ENCODE measurements at places on chromosomes 2 and 18. TPM values are rescaled to one million over a fixed set of nuclear protein-coding genes. Genes with fewer than 3 reads are reported as not detected.

MDH1B gene
- 16.2 TPM for polyA plus RNA-seq

DIS3L2 gene
- 33.5 TPM for polyA plus RNA-seq

TMEM200C gene
- polyA plus RNA-seq: 2.1 TPM

HNMT gene
- polyA plus RNA-seq: 73.8 TPM

CCDC178 gene
- polyA plus RNA-seq: 2.9 TPM

UNC80 gene
- 2.0 TPM for polyA plus RNA-seq

CCDC88A gene
- 60.0 TPM for polyA plus RNA-seq

FSIP2 gene
- 3.0 TPM for polyA plus RNA-seq

INPP5D gene
- 10.8 TPM for polyA plus RNA-seq

DNA sequence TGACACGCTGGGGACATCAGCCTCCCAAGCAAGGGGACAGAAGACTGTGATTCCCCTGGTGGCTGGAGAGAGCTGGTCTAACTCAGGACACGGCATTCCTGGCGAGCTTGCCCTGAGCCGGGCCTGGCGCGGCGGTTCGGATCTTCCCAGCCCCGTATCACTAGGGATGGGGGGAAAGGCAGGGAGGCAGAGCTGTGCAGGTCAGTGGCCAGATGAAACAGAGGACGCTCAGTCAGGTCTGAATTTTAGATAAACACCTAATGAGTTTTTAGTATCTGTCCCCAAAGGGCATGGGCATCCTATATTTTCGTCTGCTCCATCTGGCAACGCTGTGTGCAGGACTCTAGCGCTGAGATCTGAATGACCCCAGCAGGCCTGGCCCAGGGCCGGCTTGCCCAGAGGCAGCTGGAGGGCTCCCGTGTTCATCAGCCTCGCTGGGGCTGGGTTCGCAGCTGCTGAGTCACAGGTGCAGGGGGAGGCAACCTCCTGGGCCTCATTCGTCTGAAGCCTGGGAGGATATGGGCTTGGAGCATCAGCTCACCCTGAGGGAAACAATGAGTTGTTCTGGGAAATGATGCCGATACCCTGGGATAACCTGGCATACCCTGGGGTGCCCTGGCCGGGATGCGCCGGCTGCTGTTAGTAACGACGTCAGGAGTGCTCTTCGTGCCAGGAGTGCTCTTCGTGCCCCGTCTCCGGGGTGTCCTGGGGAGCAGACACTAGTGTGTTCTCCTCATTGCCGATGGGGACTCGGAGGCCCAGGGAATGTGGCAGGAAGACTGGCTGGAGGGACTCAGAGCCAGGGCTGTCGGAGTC, 48.1 kb upstream of the HPCAL1 start:
- DNase-seq: no peak

DNA sequence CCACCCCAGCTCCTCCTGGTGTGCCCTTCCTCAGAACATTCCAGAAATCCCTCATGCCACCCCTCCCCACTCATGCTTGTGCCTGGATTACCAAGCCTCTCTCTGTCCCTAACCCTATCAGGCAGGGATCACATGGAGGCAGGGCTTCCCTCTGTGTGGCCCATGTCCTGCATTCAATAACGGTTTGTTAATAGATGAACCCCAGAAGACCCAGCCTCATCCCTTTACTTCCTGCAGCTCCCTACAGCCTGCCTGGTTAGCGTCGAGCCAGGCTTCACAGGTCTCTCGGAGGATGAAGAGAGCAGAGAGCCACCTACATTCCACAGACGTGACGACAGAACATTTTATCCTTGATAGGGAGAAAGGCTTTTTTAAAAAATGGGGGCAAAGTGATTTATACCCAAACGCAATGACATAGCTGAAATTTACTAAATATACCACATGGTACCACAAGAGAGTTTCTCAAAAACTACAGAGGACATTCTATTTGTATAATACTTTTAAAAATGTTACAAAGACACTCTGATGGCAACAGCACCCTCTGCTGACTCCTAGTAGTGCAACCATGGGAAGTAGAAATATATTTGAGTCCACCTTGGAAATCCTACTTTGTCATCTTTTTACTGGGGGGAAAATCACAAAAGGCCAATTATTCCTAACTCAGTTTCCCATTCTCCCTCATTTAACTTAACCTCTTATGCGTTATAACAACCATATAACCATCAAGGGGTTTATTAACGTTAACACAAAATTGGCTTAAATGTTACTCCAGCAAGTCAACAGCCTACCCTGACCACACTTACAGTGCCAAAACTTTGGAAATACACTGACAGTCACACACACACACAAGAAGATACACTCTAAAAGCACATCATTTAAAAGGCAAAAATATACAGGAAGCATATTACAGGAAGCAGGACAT, 30.7 kb downstream of the FBXO15 start:
- DNase-seq: peak; percentile 30

DNA sequence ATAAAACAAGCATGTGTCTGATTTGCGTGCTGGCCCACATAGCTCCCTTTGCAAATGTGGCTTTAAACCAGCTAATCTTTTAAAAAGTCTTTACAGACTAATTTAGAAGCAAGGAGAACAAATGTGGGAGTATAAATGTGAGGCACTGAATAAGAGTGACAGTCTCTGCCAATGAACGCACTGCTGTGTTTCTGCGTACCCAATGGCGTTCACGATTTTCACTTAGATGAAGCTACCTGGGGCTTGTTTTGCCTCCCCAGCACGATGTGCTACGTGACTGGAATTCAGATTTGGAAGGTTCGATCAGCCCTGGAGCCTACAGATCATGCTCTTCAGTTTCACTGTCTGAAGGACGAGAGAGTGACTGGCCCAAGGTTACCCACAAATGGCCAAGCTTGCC, 10.8 kb upstream of the CRACDL start:
- DNase-seq: no peak

DNA sequence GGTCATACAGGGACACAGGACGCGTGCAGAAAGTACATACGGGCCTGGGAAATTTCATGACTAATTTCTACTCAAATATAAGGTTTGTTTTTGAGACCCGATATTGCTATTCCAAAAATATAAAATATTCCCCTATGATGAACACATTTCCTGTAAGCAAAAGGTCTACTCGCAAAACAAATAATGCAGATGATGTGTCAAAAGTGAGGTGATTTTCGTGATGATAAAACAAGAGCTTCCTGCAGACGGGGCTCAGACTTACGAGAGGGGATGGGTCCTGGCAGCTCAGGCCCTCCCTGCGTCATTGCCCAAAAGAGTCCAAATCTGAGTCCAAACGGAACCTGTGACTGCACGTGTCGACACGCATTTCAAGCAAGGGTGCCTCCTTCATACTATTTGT, 62.7 kb downstream of the MBP start:
- DNase-seq: no peak

- no peak for DNase-seq
These were observed 1004.9 kb upstream of the ZEB2 start for GRCh38 chr2:145524836-145525235.

- DNase-seq: no peak
These were observed 135.6 kb upstream of the KYNU start for GRCh38 chr2:142741764-142742269.

DNA sequence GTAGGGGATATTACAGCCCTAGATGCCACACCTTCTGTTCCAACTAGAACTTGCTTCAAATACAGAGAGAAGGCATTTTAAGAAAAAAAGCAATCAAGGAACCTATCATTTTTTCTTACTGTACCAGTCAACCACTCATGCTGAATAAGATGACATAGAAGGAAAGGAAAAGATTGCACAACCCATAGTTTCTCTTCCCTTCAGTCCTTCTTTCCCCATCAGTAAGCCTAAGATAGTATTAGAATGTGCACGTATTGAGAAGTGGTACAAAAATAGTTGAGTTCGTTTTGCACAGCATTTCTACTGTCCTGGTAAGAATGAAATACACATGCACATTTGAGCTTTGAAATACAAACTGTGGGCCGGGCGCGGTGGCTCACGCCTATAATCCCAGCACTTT, 27.0 kb upstream of the HK2 start:
- no peak for DNase-seq

DNA sequence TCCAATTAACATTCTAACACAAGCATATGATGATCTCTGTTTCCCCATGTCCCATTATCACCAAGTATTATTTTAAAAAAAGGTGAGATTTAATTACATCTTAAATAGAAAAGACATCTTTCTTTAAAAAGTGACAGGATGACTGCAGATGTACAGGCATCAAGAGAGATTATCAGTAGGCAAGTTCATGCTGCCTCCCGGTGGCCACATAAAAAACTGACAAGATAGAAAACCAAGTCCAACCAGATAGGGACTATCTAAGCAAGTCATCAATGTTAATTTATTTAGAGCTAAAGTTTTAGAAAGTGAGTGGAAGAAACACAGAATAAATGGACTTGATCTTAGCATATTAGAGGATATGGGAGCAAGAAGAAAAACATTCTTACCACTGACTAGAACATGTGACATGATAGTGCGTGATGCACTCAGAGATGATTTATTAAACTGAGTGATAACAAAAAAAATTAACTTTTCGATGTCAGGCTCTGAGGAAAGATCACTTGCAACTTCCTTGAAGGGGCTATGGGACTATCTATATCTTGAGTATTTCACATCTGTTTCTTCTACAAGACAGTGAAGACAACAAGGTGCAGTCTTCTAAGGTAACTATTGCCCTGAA, 5.4 kb upstream of the TDRD15 start:
- peak; percentile 14 for DNase-seq

DNA sequence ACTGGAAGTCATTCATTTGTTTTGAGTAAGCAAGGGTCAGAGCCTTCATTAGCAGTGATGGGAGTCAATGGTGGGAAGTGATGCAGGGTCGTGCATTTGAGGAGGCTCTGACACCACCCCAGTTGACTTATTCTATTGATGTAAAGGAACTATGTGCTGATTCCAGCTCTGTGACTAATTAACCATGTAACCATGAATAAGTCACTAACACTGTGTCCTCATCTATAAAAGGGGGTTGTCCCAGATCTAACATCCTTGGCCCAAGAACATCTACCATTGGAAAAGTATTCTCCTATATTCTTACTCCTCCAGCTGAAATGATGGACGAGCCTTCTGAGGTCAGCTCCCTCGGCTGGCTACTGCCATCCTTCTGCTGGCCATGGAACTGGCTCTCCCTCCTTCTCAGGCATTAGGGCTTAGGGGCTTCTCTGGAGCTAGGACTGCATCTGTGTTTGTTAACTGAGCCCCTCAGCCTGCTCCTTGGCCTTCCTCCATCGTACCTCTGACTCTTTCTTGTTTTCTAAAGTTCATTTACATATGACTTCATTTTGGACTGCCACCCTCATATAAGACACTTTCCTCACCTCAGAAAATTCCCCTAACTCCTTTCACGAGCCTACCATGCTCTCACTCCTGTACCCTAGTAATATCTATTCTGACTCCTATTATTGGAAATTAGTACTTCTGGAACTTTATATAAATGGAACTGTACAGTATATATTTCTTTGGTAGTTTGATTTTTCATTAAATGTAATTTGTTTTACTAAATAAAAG, 115.5 kb downstream of the KCTD1 start:
- no peak for DNase-seq

DNA sequence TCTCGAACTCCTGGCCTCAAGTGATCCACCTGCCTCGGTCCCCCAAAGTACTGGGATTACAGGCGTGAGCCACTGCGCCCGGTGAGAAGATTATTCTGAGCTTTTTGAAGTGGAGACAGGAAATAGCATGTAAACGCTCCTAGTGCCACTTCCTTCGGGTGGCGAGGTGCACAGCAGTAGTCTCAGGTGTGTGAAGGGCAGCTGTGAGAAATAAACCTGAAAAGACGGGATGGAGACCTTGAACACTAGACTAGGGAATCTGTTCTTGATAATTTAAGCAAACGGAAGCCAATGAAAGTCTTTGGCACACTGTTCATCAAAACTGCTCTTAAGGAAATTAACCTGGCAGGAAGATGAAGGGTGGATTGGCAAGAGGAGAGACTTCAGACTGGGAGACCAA, 439 bp upstream of the PLEKHH2 start:
- DNase-seq: no peak

DNA sequence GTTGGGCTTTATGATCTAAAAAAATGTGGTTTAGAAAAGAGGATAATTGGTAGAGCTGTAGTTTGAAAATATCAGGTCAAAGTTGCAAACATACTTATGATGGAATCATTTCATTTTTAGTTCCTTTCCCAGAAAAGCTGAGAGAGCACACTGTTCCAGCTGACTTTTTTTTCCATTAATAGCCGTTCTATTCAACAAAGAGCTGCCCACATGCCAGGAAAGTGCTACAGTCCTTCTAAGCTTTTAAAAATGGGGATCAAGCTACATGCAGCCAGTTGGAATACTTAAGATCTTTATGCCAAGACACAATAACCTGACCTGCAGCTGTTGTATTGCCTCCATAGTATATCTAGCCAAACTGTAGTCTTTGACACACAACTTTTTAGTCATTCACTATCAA, 111.5 kb downstream of the GALNT3 start:
- no peak for DNase-seq

DNA sequence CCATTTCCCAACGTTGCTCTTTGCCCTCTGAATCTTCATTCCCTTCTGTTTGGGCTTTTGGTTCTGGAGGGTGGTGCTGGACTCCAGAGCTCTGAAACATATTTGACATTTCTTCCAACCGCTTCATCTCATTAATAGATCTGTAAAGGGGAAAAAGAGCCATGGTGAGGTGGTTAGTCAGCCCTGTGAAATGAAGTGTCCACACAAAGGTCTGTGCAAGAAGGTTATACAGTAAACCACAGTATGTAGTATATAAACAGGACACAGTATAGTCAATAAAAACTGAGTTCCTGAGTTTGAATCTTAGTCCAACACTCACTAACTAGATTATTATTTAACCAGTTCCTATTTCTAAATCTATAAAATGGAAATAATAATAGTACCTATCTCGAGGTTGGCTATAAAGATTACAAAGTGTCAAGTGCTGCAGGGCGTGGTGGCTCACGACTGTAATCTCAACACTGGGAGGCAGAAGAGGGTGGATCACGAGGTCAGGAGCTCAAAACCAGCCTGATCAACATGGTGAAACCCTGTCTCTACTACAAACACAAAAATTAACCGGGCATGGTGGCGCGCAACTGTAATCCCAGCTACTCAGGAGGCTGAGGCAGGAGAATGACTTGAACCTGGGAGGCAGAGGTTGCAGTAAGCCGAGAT, 13.1 kb downstream of the STARD7 start:
- DNase-seq: no peak

GRCh38 chr2:65291216-65292105, 63.8 kb downstream of the ACTR2 start:
- no peak for DNase-seq

- DNase-seq: no peak
These were observed 165.6 kb upstream of the VRK2 start for GRCh38 chr2:57880967-57881366.

DNA sequence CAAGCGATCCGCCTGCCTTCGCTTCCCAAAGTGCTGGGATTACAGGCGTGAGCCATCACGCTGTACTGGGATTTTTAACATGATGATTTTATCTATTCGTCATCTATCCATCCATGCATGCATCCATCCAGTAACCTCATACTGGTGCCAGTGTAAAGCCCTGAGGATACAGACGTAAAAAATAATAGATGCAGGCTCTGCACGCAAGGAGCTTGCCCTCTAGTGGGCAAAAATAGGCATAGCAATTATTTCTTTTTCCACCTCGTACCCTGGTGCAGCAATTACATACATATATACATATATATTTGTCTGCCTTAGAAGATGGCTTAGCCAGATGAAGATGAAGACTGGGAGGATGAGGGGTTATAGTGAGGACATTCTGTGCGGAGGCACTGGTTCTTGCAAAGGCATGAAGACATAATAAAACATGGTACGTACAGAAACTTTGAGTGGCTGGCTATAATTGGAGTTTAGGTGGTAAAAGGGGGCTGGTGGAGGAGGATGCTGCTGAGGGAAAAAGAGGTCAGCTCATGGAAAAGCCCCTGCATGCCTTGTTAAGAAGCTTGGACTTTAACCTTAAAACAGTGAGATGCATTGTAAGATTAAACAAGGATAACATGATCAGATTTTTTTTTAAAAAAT, 19.6 kb upstream of the RPIA start:
- peak; percentile 21 for DNase-seq

- no peak for DNase-seq
These were observed 127.0 kb upstream of the FZD5 start for GRCh38 chr2:207896525-207897285.
